Airway epithelial cell (primary cell): ENCODE measurements at places on chromosomes 1 and 21. TPM values are rescaled to one million over a fixed set of nuclear protein-coding genes. Genes with fewer than 3 reads are reported as not detected.

The LCE6A gene
- not detected in 2 replicates for total RNA-seq

The ZNF697 gene
- total RNA-seq, result 5.2 TPM in 2 replicates

The GNAT2 gene
- total RNA-seq, result 0.14 and 0.21 TPM in 2 replicates

The IGSF3 gene
- 61.4 and 79.1 TPM in 2 replicates for total RNA-seq

The GPX7 gene
- total RNA-seq, result 1.3 and 4.3 TPM in 2 replicates

The OR2L8 gene
- not detected in 2 replicates for total RNA-seq

The SUSD4 gene
- total RNA-seq, result 1.8 and 3.2 TPM in 2 replicates

The SLC9C2 gene
- total RNA-seq, result not detected in 2 replicates

The PRKAB2 gene
- 13.4 and 17.2 TPM in 2 replicates for total RNA-seq

The S100A16 gene
- 1,881 and 1,940 TPM in 2 replicates for total RNA-seq

The WDR26 gene
- 28.6 and 37.2 TPM in 2 replicates for total RNA-seq

The TNN gene
- not detected in 2 replicates for total RNA-seq

The SDF4 gene
- 130 TPM in 2 replicates for total RNA-seq
